HL-60 (cell line): ENCODE measurements at places on chromosomes 12 and 14.

DNA sequence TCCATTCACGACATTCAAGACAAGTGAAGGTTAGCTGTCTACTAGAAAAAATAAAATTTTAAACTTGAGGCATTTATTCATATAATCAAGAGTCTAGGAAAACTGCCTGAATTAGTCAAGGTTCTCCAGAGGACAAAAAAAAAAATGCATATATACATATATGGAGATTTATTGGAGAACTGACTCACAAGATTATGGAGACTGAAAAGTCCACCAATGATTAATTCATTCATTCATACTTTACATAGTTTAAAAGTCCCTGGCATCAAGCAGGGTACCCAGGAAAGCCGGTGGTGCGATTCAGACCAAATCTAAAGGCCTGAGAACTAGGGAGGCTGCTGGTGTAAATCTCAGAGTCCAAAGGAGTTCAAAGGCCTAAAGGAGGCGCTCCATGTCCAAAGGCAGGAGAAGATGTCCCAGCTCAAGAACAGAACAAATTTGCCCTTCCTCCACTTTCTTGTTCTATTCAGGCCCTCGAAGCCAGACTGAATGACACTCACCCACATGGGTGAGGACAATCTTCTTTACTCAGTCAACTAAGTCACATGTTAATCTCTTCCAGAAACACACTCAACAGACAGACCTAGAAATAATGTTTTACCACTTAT is 64.3 kb downstream of the ANKS1B start:
- DNase-seq, result no peak

- no peak for DNase-seq
These were observed 327.3 kb downstream of the ADGRD1 start for GRCh38 chr12:131281016-131281415.

DNA sequence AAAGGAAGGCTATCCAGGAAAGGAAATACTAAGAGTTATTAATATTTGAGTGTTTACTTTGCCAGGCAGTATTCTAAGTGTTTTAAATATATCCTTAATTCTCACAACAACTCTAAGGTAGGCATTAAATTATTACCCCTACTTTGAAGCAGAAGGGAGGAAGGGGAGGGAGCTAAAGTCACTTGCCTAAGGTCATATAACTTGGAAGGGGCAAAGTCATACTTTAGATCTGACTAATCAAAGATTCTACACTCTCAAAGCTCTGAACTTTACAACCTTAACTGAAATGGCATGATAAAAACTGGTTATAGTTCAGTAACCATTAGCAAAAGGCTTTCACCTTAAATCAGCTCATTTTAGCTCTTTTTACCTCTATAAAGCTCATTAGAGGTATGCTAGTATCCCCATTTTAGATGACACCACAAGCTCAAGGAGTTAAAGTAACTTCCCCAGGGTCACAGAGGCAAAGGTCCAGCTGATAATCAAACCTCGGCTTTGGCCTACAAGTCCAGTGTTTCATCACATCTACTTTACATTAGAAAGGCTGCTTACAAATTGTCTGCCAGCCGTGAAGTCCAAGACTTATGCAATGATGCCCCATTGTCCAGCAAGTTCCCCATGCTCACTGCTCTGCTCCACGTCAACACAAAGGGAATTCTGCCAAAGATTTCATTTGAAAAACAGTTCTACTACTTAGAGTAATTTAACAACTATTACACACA is 223.9 kb downstream of the MED13L start:
- DNase-seq, result no peak

DNA sequence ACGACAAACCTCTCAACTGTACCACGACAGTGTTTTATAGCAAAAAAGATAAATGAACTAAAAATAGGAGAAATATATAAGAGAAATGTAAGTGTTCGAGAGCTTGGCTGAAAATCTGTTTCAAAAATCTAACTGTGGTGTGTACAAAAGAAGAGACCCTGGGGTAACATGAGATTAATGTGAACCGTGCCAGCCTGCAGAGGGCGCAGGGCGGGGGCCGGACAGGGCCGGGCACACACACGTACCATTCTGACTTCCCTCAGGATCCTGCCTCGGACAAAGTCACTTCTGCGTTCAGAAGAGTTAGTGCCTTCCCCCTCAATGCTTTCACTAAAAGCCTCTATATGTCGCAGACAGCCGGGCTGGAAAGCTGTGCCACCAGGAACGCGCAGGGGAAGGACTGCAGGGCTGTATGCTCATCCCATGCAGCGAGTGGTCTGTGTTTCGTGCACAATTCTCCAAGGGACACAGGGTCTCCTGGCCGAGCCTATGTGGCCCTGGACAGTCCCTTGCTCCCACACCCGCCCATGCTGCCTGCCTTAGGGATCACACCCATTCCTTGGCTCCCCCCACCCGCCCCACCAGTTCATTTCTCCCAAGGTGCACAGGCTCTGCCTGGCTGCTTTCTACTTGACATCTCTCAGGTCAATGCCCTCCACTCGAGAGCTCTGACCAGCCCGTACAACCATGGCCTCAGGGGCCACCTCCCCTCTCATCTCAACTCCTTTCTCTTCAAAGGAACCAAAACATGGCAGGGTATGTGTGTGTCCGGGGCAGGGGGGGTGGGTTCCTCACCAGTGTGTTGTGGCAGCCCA is 8.5 kb downstream of the CDCA4 start:
- no peak for DNase-seq

- DNase-seq, result no peak
These were observed 3.3 kb downstream of the NEMF start for GRCh38 chr14:49849213-49849847.

DNA sequence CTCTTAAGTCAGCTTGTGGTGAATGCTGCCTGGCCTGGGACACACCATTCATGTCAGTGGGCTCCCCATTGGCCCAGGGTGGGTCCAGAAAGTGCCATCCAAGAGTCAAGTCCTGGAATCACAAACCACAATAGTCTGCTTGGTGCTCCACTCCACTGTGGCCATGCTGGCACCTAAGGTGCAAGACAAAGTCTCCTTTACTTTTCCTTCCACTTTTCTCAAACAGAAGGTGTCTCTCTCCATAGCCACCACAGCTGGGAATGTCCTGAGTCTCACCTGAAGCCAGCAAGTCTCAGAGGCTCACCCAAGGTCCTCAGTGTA is 9.0 kb downstream of the RDH16 start:
- no peak for DNase-seq

- DNase-seq, result no peak
These were observed 282.1 kb downstream of the PAWR start for GRCh38 chr12:79408689-79409088.
